ENCODE measurements at places on chromosomes 12 and 14.
A peak's percentile ranks its signal among the peaks of the same experiment; 100 is the strongest.

DNA sequence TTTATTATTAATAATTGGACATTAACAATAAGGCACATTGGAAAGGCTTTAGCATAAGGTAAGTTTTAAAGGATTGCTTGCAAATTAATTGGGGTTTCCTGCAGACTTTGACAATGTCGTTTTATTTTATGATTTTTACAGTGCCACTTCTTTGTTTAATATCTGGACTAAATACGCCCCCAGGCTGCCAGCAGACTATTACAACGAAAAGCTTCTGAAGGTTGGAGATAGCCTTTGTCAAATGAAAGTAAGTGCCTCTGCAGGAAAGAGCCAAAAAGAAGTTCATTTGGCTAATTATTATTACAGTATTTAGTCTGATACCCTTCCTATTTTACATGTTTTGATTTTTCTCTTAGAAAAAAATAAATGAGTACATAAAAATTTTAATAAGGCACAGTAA lies 11.3 kb downstream of the CFAP54 start:
- no peak for DNase-seq

DNA sequence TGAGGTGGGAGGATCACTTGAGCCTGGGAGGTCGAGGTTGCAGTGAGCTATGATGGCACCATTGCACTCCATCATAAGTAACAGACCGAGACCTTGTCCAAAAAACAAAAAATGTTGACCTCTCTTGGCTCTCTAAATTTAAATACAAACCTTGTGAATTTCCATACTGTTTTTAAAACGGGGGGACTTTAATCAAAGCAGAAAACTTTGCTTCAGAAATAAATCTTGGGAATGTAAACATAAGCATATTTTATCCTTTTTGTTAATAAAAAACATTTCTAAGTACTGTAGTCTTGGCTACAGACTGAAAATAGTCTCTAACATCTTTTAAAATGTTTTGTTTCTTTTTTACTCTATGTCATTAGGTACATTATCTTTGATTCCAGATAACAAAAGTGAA lies 130.7 kb upstream of the RASSF8 start:
- no peak for DNase-seq

DNA sequence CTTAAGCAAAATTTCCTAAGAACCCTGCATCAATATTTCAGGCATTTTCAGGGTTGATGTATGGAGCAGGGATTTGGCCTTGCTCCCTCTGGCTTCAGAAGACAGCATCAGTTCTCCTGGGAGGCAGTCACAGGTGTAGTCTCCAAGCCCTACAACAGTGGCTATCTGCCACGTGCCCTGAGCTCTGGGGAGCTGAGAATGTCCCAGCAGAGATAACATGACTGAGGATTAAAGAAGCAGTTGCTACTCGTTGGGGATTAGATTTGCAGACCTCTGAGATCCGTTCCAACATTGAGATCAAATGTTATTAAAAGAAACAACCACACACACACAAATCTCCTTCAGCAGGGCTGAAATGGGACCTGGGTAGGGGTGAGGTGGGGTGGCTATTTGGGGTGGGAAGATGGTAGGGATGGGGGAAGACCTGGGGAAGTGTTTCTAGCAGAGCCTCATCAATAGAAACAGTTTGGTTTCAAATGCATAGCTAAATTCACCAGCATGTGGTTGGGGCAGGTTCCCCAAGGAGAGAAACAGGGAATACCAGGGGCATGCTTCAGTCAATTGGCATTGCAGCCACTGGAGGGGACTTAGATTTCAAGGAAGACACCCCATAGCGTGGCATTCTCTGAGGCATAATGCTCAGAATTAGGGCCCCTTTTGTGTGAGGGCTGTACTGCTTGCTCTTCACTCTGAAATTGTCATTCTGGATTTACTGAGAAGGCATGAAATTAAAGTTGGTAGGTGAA lies 15.2 kb upstream of the FAM234B start:
- no peak for DNase-seq

GRCh38 chr14:70078329-70078728 lies 110.4 kb downstream of the SLC8A3 start:
- no peak for DNase-seq

DNA sequence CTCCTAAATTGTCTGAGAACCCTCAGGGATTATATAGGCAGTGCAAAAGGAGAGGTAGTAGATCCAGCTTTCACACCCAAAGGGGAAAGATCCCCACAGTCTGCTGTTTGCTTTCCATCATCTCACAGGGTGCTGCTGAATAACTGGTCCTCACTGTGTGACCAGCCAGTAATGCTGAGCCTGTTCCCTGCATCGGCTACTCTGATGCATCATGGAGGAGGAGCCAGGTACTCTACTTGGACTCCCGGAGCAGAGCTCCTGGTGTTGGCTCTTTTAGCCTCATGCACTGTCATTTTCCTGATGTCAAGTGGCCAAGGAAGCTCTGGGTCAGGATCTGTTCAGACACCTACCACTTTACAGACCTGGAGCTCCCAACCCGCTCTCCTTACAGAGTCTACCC lies 127.4 kb upstream of the ATF1 start:
- DNase-seq, result no peak

GRCh38 chr12:21627924-21628323 lies 23.3 kb upstream of the GYS2 start:
- DNase-seq, result no peak

DNA sequence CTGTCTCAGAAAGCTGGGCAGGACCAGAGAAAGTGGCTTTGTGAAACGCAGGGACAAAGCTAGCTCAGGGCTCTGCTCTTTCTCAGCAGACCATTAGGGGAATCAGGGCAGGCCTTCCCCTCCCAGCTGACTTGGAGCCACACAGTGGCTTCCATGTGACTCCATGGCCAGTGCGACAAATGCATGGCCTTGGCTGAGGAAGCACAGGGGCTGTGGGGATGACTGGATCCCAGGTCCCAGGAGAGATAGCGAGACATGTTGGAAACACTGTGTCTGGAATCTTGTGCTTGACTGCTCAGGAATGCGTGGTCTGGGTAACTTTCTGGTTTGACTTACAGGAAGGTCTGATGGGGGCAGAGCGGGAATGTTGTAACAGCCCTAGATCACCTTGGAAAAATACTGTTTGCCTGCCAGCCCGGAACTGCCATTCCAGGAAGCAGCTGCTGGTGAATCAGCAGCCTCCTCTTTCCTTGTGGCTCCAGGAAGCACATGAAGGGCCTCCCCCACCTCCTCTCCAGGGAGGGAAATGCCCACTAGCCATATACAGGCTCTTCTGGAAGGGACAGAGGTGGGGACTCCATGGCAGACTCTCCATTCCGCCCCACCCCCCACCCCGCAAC lies 133.5 kb upstream of the HIF1A start:
- no peak for DNase-seq

- DNase-seq, result no peak
Measured at GRCh38 chr14:68282479-68283377, 463.1 kb downstream of the RAD51B start.

GRCh38 chr12:129570796-129571400 lies 332.9 kb downstream of the TMEM132D start:
- no peak for DNase-seq

- DNase-seq, result no peak
Measured at GRCh38 chr12:12219664-12220063, 47.2 kb downstream of the LRP6 start.

DNA sequence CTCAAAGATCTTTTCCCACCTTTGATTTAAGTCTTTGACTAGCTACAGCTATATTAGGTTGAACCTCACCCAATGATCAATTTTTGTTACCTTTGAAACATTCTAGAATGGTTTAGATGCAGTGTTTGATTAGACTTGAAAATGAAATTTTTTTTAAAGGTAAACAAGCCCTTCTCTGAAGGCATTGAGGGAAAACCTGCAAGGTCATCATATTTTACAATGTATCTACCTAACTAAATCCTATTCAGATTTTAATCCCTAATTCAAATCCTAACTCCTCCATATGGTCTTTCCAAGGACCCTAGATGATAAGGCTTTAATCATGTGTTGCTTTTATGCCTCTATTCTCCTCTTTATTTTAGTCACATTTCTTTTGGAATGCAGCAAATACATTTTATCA lies 95.4 kb downstream of the ALG10B start:
- no peak for DNase-seq

GRCh38 chr12:27163048-27163715 lies 80.8 kb upstream of the C12orf71 start:
- DNase-seq, result no peak

GRCh38 chr12:26520869-26521268 lies 312.1 kb downstream of the ITPR2 start:
- DNase-seq, result no peak

- DNase-seq, result no peak
Measured at GRCh38 chr14:65224799-65225198, 122.5 kb upstream of the MAX start.

GRCh38 chr12:103442182-103442555 lies 53.6 kb downstream of the C12orf42 start:
- DNase-seq, result no peak

DNA sequence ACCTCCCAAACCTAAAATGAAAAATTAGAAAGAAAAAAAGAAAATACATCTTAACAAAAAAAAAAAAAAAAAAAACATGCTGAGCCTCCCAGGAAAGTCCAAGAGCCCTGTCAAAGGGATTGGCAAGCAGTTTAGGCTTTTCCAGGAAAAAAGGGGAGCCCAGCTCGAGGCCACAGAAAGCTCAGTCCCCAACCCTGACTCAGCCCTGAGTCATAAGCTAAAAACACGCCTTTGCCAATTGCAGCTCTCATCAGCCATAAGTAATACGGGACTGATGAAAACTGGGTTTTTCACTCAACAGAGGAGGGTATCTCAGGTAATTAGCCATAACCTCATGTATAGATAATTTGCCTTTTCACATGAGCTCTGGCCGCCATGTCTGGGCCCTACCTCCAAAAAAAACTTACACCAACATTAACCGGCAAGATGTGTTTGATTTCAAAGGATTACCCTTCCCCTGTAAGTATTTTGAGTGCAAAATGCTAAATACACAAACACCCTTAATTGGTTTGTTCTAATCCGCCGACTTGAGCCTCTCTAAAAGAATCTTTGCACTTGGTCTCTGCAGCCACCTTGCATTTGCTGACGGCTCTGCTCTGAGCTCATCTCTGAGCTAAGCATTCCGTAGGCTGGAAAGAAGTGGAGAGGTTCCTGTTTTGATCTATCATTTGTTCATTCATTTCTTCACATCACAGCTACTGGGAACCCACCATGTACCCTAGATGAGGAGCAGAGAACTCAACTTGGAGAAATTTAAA lies 319.2 kb downstream of the BCL11B start:
- no peak for DNase-seq

- no peak for DNase-seq
Measured at GRCh38 chr12:23008623-23009022, 383.7 kb downstream of the ETNK1 start.

- DNase-seq, result no peak
Measured at GRCh38 chr12:110948041-110948440, 27.7 kb upstream of the MYL2 start.

DNA sequence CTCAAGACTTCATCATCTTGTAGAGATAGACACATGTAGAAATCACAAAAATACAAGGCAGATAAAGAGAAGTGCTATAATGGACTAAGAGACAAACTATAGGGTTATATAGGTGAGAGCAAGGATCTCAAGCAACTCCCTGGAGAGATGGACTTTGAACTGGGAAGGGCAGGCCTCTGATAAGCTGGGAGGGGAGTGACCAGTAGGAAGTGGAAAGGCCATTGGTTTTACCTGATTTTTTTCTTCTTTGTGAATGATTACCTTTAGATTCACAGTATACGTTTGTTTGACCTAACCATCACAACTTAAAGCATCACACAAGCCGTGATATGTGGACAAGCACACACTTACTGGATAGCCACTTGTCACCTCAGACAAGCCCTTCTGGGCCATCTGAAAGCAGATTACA lies 5.2 kb upstream of the TEP1 start:
- DNase-seq, result no peak

- no peak for DNase-seq
Measured at GRCh38 chr12:67710582-67710981, 62.0 kb downstream of the DYRK2 start.

DNA sequence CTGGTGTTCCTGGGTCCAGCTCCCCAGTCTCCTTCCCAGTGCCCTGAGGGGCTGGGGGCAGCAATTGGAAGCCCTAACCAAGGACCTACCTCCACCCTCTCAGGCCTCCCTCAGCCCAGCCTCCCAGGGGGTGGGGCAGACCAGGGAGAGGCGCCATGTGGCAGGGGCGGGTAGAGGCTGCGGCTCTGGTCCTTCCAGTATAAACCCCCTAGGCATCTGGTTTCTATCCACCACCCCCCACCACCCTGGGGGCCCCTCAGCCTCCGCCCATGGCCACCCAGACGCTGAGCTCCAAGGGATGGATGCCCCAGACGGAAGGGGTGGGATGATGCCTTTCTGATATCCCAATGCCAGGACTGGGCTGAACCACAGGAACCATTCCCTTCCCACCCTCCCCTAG lies 2.8 kb upstream of the SP7 start:
- DNase-seq, result no peak

GRCh38 chr12:120534203-120534702 lies at the start of gene RNF10:
RNF10 (plus strand) TSS chr12:120534356; CDS start chr12:120534812, 456 bp downstream.
- DNase-seq, result peak; percentile 91

GRCh38 chr12:534216-534615 lies 74.5 kb downstream of the B4GALNT3 start:
- no peak for DNase-seq

DNA sequence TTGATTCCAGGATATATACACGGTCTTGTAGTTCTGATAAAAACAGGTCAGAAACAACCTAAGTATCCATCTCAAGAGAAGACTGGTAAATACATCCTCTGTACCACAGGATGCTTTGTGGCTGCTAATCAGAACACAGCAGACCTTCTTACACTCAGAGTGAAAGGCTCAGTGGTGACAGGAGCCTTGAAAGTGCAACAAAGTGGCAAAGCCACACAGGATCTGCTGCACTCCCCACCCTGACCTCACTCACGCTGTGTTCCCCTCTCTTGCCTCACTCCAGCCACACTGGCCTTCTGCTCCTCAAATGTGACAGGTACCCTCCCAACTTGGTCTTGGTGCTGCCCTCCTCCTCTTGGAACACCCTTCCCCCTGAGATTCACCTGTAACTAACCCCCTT lies 98.1 kb upstream of the GRIP1 start:
- DNase-seq, result no peak

DNA sequence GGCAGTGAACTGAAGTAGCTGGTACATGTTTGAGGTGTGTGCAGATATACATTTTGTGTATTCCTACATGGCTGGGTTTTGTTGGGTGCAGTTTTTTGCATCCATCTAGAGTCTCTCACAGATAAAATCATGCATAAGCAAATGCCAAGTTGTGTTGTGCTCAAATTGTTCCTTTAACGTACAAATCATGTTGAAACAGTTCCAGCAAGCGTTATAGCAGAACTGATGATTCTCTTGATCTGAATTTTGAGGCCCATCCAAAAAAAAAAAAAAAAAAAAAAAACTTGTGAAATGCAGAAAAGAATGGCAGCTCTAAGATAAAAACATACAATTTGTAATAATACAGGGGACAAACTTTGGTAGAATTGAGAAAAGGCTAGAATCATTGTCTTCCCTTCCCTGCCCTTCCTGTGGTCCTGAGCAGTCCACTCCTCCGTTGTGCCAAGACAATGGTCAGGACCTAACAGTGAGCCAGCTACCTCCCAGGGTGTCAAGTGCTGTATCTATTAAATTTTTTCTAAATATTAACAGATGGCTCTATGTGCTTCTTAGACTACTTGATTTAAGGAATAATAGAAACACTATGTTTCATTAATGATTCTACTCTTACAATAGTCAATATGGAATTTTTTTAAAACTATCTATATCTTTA lies 122.1 kb downstream of the PLEKHA5 start:
- no peak for DNase-seq

- no peak for DNase-seq
Measured at GRCh38 chr14:56715938-56716337, 94.3 kb downstream of the OTX2 start.

Data from NCI-H1930 (cell line).